ENCODE measurements at places on chromosomes 3 and 15.
A peak's percentile ranks its signal among the peaks of the same experiment; 100 is the strongest.

- DNase-seq: no peak
These were observed 3.5 kb upstream of the POPDC2 start for GRCh38 chr3:119663885-119664284.

- DNase-seq: no peak
These were observed 86.8 kb downstream of the LIPC start for GRCh38 chr15:58518626-58519025.

DNA sequence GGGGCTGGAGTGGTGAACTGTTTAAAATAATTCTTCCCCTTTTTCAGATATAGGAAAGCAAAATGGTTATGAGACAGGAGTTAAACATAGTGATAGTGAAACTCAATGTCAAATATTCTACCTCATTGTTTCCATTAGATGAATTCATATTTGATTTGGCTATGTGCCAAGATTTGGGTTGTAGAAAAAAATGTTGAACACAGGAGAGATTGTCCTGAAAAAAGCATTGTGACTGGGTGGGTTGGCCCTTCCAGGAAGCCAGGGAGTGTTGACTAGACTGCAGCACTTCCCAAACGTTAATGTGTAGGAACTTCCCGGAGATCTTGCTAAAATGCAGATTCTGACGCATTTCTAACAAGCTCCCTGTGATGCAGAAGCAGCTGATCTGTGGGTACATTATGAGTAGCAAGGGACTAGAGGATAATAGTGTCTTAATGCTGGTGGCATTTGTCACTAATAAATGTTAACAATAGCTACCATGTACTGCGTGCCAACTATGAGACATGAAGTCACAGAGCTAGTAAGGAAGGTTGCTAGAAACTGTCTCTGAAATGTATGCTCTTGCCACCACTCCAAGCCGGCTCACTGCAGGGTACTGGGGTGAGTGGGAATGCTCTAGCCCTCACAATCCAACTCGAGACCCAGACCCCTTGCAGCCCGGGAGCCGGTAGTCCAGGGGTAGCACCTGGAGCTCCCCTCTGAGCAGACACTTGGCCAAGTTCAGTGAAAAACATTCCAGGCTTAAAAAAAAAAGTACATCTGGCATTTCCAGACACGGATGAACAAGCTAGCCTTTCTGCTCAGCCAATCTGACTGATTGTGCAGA lies 120.6 kb downstream of the CD47 start:
- DNase-seq: no peak

DNA sequence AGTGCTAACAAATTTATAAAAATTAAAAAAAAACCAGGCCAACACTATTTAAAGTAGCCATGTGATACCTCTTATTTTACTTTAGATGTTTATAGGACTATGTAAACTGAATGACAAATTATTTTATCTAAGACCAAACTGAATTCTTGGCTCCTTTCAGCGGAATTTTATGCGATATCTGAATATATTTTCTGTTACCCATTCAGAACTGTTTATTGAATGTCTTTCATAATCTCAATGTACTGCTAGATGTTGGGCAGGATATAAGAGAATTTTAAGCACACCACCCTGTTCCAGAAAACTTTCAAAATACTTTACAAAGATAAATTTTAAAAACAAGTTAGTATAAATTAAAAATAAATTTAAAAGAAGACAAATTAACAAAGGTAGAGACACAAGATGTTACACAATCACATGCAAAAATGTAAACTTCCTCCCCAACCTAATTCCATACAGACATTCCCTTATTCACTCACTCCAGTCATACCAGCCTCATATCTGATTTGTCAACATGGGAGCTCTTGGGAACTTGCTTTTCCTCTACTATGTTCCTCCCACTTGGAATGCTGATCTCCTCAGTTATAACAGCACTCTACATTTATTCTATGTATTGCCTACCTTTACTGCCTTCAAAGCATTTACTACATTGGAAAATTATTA lies 154.6 kb upstream of the MBNL1 start:
- DNase-seq: no peak

DNA sequence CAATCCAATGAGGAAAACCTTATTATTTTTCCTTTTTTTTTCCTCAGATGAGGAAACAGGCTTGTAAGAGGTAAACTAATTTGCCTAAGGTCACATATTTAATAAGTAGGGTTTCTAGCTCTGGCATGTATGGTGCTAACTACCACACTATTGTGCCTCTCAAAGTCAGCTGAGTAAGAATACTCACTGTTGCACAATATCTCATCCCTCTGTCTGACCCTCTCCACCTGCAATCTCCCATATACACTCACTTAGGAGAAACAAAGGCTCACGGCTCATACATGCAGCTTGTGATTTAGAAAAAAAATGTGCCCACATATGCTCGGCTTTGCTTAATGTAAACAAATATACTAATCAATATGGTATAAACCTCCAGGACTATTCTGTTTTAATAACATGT lies 10.4 kb upstream of the ARIH1 start:
- no peak for DNase-seq

- DNase-seq: no peak
These were observed 317.4 kb downstream of the FHIT start for GRCh38 chr3:60933824-60934223.

GRCh38 chr3:169886671-169887070 lies 16.9 kb upstream of the LRRC31 start:
- DNase-seq: no peak

- no peak for DNase-seq
These were observed 4.8 kb downstream of the CHSY1 start for GRCh38 chr15:101246824-101247745.

DNA sequence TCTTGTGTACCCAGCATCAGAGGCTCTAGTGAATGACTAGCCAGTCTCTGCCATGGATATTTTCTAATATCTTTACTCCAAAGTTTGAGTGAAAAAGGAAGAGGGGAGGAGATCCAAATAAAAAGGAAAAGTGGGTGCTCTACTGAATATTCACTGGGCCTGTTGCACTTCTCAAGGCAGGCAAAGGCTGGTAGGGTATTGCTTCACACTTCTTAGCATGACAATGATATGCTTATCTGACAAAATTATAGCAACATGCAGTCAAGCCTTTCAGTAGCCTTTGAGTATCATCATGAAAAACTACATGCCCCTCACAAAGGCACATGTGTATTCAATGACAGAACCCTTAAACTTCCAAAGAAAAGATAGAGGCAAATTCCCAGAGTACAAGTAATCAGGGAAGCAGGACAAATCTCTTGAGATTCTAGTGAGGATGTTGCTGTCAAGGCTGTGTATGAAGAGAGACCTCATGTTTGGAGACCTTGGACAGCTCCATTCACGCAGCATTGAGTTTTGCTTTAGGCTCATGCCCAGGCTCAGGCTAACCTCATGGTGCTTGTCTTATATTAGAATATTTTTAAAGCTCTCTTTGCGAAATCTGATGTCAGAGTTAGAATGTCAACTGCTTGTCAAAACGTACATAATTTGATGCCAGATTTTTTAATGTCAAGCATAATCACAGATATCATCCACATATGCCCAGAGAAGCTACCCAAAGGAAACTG lies 506.9 kb downstream of the OCA2 start:
- DNase-seq: no peak

DNA sequence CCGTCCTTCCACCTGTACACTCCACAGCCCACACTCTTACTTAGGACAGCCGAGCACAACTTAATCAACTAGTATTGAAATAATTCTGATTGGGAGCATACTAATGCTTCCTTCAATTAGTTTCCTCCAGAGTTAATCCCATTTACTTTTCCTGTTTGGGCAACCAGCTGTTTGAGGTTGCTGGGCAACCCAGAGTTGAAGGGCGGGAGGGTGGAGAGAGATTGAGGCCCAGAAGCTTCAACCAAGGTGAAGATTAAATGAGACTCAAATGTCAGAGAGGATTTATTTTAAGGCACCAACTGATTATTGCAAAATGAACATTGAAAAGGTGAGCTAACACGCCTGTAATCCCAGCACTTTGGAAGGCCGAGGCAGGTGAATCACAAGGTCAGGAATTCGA lies 428.5 kb upstream of the SEMA6D start:
- DNase-seq: no peak

DNA sequence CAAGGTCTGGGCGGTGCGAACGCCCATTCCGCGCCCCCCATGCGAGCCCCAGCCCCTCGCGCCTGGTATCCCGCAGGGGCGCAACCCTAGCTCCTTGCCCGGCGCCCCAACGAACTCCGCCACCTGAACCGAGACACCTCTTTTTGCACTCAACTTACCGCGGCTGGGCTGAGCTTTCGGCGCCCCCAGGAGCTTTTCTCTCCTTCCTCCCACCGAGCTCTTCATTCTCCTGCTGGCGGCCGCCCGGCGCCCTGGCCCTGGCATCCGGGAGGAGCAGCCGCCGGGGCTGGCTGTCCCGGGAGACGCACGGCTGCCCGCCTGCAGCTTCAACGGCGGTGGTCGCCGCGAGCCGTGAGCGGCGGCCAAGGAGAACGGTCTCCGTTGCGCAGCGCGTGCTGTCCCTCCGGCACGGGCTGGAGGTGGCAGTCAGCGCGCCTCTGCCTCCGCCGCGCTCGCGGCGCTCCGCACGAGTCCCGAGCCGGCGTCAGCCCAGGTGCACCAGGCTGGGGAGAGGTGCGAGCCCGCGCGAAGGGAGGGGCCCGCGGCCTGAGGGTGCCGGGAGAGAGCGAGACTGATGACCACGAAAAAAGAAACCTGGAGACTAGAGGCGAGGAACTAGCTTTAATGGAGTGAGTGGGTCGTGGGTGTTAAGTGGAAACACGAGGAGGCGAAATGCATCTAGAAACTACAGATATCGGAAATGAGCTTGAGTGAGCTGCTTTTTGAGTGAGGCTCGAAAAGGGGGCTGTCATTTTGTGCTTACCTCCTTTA lies 621.5 kb upstream of the ZNF385D start:
- no peak for DNase-seq

DNA sequence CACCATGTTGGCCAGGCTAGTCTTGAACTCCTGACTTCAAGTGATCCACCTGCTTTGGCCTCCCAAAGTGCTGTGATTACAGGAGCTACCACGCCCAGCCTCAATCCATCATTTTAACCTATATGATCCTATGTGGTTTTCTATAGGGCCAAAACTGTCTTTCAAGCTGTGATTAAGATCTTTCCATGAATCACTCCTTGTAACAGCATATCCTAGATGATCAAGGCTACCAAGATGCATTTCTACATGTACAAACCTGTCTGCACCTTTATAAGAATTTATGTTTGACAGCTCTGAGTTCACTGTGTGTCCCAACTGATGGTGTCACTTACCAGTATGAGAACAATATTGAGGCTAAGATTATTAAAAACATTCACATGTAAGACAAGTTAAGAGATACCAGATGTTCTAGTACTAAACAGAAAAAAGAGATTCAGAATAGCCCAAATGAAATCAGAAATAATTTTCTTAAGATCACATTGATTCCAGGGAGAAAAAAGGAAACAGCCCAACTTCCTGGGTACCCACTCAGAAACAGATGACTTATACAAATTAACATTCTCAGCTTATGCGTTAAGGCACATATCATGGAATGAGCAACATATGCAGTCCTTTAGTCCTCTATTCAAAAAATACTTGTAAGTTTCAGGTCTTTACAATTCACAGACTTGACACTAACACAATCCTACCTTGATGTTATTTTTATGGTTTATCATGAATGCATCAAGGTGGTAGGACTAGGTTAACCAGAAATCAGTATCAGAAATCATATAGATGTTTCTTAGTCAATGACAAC lies 24.8 kb upstream of the PPIB start:
- DNase-seq: no peak

GRCh38 chr3:47512416-47513124 lies 942 bp downstream of the ELP6 start:
- peak; percentile 4 for DNase-seq

DNA sequence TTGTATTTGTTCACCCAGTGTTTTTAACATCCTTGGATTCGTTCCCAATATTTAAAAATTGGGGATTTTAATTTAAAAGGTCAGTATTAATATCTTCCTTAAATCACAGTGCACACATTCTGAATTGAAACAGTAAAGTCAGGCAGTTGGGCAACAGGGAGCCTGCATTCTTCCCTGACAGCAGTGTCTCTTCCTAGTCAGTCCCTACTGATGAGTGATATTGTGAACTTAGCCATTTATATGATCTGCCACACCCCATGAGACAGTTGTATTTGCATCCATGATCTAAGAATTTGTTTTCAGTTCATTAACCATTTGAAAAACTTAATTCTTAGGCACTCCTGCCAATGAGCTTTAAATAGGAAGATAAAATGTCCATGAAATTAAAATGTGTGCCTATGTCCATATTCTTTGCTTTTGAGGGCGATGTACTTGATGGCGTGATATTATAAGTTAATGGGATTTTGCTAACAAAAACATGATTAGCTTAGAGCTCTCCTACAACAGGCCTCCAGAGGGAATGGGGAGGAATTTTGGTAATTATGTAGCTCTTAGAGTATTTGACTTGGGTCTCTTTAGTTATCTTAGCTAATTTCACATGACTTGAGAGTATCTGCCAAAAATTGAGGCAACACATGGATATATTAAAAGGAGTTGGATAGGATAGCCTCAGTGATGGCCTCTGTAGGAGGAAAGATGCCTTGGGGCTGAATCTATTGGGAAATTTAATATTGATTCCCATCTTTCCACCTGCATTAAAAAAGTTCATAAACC lies 219.3 kb downstream of the PTPRG start:
- DNase-seq: no peak

GRCh38 chr3:157487339-157487738 lies 15.9 kb downstream of the VEPH1 start:
- DNase-seq: no peak

DNA sequence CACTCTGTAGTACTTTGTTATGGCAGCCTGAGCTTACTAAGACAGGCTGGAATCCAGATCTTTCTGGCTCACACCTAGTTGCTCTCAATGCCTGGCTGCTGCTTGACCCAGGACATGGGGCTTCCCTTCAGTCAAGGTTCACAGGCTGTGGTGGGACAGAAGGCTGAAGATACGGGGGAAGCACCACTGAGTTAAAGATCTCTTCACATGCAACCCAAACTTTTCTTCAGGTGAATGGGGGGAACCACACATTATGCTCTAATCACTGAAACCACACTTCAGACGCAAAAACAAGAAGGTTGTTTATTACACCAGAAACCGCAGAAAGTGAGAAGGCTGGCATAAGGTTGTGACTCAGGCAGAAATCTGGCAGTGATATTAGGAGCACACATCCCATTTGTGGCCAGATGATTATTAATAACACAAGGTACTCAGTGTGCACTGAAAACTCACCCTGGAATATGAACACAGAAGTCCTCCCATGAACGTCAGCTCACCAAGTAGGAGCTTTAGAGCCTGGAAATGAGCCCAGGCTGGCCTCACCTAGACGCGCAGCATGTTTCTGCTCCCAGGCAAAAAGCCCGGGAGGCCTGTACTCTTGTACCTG lies 230.5 kb upstream of the CHRNA7 start:
- DNase-seq: no peak

- no peak for DNase-seq
These were observed 11.9 kb downstream of the CXCR6 start for GRCh38 chr3:45955017-45955647.

GRCh38 chr3:134445636-134446035 lies 40.1 kb downstream of the ANAPC13 start:
- no peak for DNase-seq

DNA sequence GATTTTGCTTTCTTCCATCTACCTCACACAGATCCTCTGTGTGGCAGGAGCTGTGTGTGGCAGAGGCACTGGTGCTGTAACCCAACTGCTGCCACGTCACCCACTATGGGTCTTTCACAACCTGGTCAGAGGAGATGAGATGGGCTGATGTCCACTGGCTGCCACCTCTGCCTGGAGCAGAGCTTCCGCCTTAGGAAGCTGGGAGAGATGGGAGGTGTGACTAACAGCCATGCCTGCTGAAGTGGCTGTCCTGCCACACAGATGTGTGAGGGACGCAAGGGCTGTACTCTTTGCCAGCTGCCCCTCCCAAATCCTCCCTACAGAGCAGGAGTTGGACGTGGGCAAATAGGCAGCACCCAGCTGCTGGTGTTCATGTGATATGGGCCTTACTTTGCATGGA lies 329.5 kb downstream of the GABRB3 start:
- DNase-seq: no peak

Measured in stimulated activated CD4-positive, alpha-beta T cell treated with anti-CD3 and anti-CD28 coated beads, Interleukin-4, amount 100 ng/mL, for 4 hours (primary cell).